Eye (tissue), 1 donor: ENCODE measurements at places on chromosomes 11 and 22.

- no peak for DNase-seq
Observed at GRCh38 chr11:2223153-2223794, 47.1 kb downstream of the ASCL2 start.

DNA sequence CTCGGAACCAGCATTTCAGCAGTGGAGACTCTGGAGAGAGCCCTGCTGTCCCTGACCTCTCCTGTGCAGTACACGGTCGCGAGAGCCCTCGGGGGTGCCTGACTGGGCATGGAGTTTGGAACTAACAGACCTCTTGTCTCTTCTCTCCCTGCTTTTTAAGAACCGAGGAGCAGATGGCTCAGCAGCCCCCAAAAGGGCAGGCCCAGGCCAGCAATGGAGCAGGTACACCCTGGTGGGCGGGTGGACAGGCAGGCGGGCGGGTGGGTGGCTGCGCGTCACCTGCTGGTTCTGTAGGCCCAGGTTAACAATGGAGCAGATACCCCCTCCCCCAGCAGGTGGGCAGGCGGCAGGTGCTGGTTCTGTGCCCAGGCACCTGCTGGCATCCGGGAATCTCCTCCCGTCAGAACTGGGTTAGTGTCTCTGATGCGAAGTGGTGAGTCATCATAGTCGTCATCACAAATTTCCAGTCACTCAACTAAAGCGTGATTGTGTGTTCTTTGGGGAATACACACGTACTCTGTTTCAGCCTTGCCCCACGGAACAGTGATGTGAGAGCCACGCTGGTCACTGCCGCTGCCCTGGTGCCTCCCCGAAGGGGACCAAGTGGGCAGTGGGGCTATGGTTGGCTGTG is 41.1 kb downstream of the GRAMD4 start:
- no peak for DNase-seq

DNA sequence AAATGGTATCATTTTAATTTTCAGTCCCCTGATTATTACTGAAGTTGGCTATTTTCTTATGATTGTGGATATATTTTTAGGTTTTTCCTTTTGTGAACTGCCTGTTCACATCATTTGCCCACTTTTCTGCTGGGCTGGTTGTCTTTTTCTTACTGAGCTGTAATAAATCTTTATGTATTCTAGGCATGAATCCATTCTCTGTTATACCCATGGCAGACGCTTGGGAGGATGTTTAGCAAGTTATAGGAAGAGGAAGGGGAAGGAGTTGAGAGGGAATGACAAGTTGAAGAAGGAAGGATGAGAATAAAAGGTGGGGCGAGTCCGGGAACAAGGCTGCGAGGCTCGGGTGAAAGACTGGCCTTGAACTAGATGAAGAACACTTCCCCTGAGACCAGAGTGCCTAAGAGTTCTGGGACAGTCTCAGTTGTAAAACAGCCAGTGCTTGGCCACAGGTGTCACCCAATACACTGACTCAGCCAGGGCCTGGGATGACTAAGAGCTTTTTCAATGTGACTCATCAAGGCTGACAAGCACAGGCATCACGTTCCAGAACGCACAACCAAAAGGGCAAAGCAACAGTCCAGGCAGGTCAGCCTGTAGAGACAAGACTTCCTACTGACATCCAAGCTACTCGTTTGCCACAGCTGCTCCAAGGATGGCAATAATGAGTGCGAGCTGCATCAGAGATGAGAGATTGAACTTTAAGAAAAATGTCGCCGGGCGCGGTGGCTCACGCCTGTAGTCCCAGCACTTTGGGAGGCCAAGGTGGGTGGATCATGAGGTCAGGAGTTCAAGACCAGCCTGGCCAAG is 35.2 kb downstream of the LRFN4 start:
- no peak for DNase-seq

GRCh38 chr22:23450434-23450795 is 129.7 kb downstream of the IGLL1 start:
- no peak for DNase-seq

DNA sequence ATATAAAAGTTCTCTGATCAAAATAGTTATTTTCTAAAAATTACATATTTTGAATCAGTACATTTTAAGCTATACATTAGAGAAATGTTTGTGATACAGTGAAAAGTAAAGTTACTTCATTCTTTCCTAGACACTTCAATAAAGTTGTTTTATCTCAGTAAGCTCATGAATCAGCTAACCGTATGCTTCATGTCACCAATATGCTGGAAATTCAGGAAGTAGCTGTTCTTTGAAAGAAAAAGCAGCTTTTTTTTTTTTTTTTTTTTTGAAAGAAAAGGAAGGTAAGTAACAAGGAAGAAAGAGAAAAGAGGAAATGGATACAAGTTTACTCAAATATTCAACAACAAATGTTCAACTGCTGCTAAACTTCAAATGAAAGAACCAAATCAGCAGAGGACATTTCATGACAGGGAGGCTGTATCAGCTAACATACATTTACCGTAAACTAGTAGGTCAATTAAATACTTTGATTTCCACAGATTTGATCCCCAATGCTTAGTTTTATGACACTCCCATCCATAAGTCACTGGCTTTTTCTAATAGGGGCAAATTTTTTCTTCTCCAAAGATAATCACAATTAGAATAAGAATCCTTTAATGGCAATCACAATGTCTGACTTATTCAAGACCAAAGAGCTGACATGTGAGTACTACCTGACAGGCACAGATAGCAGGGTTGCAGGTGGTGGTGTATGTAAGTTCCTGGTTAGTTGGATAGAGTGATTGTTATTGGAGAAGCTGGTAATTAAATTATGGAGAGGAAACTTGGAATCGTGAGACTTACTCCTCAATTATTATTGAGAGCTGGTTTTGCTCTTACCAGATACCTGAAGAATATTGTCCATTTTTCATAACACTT is 754 bp downstream of the OR52A1 start:
- no peak for DNase-seq

GRCh38 chr11:1969035-1969434 is 21.9 kb downstream of the MRPL23 start:
- DNase-seq = no peak

- DNase-seq = no peak
Observed at GRCh38 chr11:61696602-61697001, 16.4 kb downstream of the DAGLA start.

GRCh38 chr22:28268171-28268570 is 349.1 kb upstream of the PITPNB start:
- DNase-seq = no peak

GRCh38 chr11:102794382-102794781 is 3.6 kb downstream of the MMP1 start:
- DNase-seq = no peak
